Muscle of back (tissue), 13 donors: ENCODE measurements at places on chromosomes 3 and 15. TPM values are rescaled to one million over a fixed set of nuclear protein-coding genes. Genes with fewer than 3 reads are reported as not detected.

DNA sequence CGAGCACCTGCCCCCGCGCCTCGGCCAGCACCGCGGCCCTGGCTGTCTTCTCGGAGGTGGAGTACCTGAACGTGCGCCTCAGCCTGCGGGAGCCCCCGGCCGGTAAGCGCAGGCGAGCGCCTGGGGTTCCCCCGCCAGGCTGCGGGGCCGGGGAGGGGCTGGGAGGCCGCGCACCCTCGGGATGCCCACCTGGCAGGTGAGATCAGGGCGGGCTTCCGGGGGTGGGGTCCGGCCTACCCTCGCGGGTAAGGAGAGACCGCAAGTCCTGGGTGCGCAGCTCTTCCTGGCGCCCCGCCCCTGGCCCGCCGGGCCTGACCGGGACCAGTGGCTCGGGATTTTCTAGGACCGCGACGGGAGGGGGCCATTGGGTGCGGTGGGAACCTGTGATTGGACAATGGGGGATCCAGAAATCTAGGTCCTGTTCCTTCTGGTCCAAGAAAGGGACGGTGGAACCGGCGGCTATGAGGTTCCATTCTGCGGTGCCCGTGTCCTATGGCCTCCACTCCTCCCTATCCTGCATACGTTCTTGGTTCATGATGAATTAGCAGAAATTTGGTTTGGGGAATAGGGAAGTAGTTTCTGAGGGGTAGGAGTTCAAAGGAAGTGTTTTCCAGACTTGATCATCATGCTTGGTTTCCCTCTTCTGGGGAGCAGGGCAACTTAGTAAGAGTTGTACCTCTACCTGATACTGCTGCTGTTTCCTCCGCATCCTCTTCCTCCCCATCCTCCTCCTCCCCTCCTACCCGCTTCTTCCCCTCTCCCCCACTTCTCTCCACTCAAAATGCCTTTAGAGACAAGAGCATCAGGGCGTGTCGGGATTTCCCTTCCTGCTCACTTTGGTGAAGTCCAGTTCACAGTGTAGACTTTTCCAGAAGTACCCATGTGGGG, 808 bp downstream of the ARRDC4 start:
- peak; percentile 10 for DNase-seq

Gene C3orf20
- polyA plus RNA-seq: 0.21 TPM

Gene AQP9
- 0.20 TPM for polyA plus RNA-seq

GRCh38 chr3:36893137-36893557, 51.7 kb downstream of the TRANK1 start:
- peak; percentile 75 for DNase-seq

Gene VPS8
- polyA plus RNA-seq: 120 TPM

Gene SERPINI2
- polyA plus RNA-seq: 0.26 TPM

Gene GLDN
- polyA plus RNA-seq: 0.88 TPM

GRCh38 chr15:78148392-78149067, 632 bp upstream of the IDH3A start:
- DNase-seq: no peak

DNA sequence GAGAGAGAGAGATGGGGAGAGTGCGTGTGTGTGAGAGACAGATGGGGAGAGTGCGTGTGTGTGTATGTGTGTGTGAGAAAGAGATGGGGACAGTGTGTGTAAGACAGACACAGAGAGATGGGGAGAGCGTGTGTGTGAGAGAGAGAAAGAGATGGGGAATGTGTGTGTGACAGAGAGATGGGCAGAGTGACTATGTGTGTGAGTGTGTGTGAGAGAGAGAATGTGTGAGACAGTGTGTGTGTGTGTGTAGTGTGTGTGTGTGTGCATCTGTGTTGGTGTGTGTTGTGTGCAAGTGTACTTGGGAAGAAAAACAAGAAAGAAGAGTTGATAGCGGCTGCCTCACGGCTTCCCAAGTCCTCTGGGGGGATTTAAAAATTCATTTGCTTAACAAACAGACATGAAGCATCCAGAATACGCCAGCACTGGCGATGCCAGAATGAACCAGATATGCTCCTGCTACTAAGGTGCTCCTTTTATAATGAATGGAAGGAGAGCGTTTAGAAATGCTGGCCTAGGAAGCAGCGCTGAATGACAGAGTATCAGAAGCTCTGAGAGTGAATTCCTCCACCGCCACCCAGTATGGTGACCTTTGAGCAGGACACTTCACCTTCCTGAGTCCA, 186.1 kb upstream of the TSC22D2 start:
- DNase-seq: no peak

Gene FAM81A
- 1.1 TPM for polyA plus RNA-seq

- no peak for DNase-seq
Measured at GRCh38 chr3:129122412-129123011, 908 bp upstream of the RAB43 start.

DNA sequence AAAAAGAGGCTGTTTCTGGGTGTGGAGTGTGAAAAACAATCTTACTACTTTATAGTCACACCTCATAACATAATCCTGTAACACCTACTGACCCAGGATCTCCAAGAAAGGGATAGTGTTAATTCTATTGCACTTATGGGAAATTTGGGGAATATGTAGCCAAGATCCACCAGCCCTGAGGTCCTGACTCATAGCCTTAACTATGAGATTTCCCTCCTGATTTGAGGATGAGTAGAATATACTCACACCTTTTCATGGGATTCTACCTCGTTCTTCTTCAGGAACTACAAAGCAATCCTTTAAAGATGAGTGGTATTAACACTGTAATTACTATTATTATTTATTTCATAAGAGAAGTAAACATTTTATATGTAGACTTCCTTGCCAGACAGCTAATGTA, 315.2 kb downstream of the MECOM start:
- no peak for DNase-seq

GRCh38 chr15:29074045-29074444, 188.3 kb downstream of the APBA2 start:
- no peak for DNase-seq

Gene TRPM1
- polyA plus RNA-seq: not detected

Gene CPA3
- polyA plus RNA-seq: 4.7 TPM

GRCh38 chr3:30675774-30676173, 69.4 kb downstream of the TGFBR2 start:
- DNase-seq: no peak

Gene DPPA2
- not detected for polyA plus RNA-seq

Gene ACAD9
- 28.4 TPM for polyA plus RNA-seq

- DNase-seq: peak; percentile 23
Measured at GRCh38 chr3:41673650-41674049, 288.3 kb downstream of the ULK4 start.

DNA sequence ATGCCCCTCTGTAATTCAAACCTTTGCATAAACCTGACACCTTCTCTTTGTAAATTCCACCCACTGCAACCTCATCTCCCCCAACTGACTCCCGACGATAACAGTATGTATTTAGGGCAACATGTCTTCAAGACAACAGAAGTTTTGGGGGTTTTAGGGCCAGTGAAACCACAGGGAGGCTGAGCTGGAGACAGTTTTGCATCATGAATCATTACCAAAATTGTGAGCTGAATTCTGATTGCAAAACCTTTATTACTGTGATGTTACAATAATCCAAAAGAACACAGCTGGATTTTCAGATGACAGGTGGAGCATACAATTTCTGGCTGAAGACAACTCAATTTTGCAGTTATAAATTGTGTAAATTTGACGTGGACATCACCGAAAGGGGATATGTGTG, 281.3 kb upstream of the TTC14 start:
- DNase-seq: no peak

- no peak for DNase-seq
Measured at GRCh38 chr3:120095979-120096426, 1.8 kb upstream of the GSK3B start.

- no peak for DNase-seq
Measured at GRCh38 chr15:68051109-68051508, 3.0 kb upstream of the PIAS1 start.

DNA sequence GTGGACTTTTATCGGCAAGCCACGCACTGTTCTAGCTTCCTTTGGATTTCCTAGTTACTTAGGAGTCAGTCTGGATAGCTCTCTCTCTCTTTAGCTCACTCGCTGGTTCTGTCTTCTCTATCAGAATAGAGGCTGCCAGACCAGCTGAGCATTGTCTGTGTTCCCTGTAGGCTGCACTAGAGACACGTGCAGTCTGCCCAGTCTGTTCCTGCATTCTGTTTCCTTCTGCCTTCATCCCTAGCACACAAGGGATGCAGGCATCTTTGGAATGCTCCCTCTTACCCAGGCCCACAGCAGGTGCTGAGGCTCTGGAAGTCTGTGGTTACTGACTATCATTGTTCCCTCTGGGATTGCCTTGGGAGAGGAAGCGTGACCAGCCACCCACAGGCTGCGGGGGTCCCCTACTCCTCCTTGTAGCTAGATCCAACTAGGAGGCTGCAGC, 322.8 kb downstream of the ZNF621 start:
- peak; percentile 84 for DNase-seq

DNA sequence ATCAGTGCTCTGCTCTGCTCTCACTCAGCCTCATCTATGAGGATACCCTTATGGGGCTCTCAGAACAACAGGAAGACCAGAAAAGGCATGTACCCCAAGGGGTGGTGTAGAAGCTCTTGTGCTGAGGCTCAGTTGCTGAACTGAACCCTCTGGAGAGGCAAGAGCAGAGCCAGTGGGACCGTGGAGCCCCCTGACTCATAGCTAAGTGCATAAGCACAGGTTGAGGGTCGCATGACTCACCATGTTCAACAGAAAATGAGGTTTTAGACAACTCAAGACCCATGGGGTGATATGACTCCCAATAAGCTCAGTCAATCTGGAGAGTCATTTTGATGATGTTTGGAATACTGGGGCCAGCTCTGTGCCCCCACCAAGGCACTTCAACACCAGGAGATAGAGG, 37.3 kb downstream of the CRYGS start:
- no peak for DNase-seq

DNA sequence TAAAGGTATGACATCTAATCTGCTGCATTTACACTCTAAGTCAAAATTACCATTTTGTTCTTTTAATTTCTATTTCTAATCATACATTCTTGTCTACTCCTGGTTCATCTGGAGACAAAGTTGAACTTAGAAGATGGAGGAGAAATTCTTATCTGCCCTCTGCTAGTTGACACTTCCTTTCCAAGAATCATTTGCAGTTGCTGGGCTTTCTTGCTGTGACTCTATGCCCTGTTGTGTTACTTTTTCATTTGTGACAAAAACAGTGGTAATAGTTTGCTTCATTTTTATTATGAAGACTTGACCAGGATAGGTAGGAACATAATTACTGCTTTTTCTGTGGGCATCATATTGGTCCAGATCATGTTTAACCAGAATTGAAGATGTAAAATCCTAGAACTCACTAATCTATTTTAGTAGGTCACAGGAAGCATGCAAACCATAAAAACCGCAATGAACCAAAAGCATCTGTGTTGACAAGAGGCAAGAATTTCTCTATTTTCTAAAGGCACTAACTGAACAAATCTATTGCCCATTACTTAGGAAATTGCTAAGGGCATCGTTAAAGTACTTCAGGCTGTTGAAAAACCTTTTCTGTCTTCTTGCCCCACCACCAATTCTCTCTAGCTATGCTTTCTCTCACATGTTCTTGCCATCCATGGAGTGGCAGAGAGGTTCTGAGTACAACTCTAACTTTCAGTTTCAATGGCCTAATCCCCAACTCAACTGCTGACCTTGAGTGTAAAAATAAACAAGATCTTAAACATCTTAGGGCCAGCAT, 4.2 kb upstream of the CCR2 start:
- no peak for DNase-seq

GRCh38 chr3:20039765-20040547, at the start of gene KAT2B:
Gene KAT2B, plus strand, starts transcription at chr3:20040446. Its CDS starts 32 bp downstream, at chr3:20040478.
- DNase-seq: peak; percentile 70

- no peak for DNase-seq
Measured at GRCh38 chr3:134320749-134321148, 53.5 kb downstream of the AMOTL2 start.

Gene ECE2
- not detected for polyA plus RNA-seq

- DNase-seq: peak; percentile 57
Measured at GRCh38 chr3:4504340-4505261, 11.5 kb downstream of the ITPR1 start.
